ENCODE measurements at places on chromosomes 5 and 9. TPM values are rescaled to one million over a fixed set of nuclear protein-coding genes. Genes with fewer than 3 reads are reported as not detected.
A peak's percentile ranks its signal among the peaks of the same experiment; 100 is the strongest.

DNA sequence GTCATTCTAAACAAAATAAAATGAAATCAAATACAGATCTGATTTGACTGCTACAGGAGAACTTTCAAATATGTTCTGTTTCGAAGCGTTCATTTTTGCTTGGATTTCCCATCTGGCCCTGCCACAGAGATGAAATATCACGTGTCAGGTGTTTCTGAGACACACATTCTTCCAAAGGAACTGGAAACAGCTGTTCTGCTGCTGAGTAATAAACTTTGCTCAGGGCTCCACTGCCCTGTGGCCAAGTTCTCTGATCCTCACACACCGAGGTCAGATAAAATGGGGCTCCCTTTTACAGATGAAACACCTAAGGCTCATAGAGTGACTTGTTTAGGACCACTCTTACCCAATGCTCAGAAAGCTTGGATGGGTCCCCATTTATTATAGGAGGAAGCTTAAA, 42.5 kb downstream of the FRMPD1 start:
- H3K4me3 ChIP-seq: no peak overlapping the region
- H3K27ac ChIP-seq: no peak overlapping the region
- H3K4me1 ChIP-seq: no peaks in the 10 kb centered on the region
- H3K36me3 ChIP-seq: no peaks in the 10 kb centered on the region

- H3K36me3 ChIP-seq: peaks cover 2% of the 10 kb centered on the region
- H3K27ac ChIP-seq: no peak overlapping the region
- H3K4me1 ChIP-seq: no peaks in the 10 kb centered on the region
- DNase-seq: peak; percentile 48
- peaks cover 18% of the 10 kb centered on the region for H3K27me3 ChIP-seq
These were observed 36.9 kb upstream of the TTC1 start for GRCh38 chr5:159971931-159972461.

DNA sequence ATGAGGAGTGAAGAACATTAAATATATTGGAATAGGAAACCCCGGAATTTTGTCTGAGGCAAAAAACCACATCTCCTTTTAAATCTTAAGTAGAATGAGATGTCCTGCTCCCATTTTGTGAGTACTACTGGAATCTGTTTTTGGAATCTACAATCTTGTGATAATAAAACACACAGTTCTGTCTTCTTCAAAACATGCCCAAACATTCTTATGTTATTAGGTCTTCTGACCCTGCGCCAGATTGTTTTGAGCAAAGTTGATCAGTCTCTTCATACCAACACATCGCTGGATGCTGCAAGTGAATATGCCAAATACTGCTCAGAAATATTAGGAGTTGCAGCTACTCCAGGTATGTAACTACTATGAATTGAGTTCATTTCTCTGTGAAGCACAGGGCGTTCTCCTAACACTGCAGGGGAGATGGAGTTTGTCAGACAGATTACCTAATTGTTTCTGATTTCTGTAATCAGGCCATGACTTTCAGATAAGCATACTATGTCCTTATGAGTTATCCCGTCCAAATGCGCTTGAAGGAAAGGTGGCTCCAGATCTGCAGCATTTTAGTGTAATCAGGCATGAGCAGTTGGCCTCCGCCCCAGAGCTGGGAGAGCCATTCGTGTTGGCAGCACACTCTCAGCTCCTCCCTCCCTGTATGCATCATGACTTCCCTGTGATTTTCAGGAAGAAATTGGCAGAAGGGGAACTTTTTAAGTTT, 88.0 kb downstream of the NLN start:
- DNase-seq: no peak
- no peak overlapping the region for H3K27ac ChIP-seq
- no peaks in the 10 kb centered on the region for H3K4me1 ChIP-seq
- H3K36me3 ChIP-seq: peaks cover 80% of the 10 kb centered on the region
- no peaks in the 10 kb centered on the region for H3K27me3 ChIP-seq

DNA sequence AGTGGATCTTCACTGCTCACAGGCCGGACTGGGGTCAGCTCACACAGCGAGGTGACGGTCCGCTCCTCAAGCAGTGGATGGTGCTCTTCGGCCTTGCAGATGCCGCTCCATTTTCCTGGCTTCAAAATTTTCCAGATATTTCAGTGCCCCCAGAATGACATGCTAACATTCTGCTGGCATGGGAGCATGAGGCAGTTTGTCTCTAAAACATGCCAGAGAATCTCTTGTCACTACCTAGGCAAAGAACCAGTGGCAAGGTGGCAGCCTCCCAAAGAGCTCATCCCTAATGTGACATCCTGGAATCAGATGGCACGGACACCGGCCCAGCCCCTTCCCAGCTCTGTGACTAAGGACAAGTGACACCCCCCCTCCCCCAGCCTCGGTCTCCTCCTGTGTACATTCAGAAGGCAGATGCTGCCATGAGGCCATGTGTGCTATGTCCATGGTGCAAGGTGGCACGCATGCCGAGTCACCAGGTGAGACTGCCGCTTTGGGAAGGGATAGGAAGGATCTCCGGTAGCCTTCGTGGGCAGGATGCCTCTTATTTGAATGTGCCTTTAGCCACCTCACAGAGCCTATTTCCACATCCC, 2.7 kb downstream of the S1PR3 start:
- DNase-seq: no peak
- no peaks in the 10 kb centered on the region for H3K4me1 ChIP-seq
- H3K27ac ChIP-seq: no peak overlapping the region
- H3K36me3 ChIP-seq: peaks cover 5% of the 10 kb centered on the region
- no peak overlapping the region for H3K4me3 ChIP-seq

DNA sequence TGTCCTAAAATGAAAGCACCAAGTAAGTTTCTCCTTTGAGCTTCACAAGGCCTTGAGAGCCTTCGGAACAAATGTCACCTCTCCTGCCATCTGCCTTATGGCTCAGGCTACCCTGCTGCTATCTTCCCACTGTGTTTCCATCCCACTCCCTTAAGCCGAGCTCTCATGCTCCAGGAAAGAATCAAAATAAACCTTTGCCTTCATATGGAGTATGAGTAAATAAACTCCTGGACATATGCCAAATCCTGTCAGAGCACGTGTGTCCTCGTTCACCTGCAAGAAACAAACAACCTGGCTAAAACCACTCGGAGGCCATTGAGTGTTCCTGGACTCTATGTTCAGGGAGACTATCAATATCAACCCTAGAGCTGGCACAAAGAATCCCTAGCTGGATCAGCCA, 122.3 kb upstream of the CCDC112 start:
- no peaks in the 10 kb centered on the region for H3K27me3 ChIP-seq
- no peaks in the 10 kb centered on the region for H3K36me3 ChIP-seq
- no peak for DNase-seq
- no peak overlapping the region for H3K27ac ChIP-seq
- H3K4me1 ChIP-seq: peaks cover 2% of the 10 kb centered on the region

GRCh38 chr5:149581192-149581861, at the start of gene ARHGEF37:
TSS of gene ARHGEF37 (plus strand) at chr5:149581498. CDS start at chr5:149597770, 16,272 bp downstream.
- H3K27me3 ChIP-seq: peaks cover 3% of the 10 kb centered on the region
- no peaks in the 10 kb centered on the region for H3K4me1 ChIP-seq
- no peak within 1 kb of the TSS for H3K27ac ChIP-seq
- no peaks in the 10 kb centered on the region for H3K36me3 ChIP-seq
- peak; percentile 55 for DNase-seq
- peak within 1 kb of the TSS; percentile 86 for H3K4me3 ChIP-seq

DNA sequence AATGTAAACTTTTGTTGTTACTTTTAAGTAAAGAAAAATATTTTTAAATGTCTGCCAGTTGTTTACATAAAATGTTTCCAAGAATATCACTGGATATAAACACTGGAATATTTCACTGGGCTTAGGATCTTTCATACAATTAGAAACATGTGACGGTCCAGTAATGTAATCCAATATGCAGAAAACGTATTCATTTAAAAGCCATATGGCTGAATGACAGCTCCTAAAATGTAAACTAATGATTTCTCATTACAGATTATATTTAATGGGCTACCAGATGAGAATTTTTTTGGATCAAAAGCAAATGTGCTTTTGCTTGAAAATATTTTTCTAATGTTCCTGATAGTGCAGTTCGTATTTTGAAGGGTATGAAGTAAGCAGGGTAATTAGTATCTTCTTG, 124.3 kb downstream of the TTC39B start:
- no peak overlapping the region for H3K4me3 ChIP-seq
- H3K4me1 ChIP-seq: no peaks in the 10 kb centered on the region
- no peaks in the 10 kb centered on the region for H3K27me3 ChIP-seq
- peaks cover 12% of the 10 kb centered on the region for H3K36me3 ChIP-seq
- no peak overlapping the region for H3K27ac ChIP-seq

DNA sequence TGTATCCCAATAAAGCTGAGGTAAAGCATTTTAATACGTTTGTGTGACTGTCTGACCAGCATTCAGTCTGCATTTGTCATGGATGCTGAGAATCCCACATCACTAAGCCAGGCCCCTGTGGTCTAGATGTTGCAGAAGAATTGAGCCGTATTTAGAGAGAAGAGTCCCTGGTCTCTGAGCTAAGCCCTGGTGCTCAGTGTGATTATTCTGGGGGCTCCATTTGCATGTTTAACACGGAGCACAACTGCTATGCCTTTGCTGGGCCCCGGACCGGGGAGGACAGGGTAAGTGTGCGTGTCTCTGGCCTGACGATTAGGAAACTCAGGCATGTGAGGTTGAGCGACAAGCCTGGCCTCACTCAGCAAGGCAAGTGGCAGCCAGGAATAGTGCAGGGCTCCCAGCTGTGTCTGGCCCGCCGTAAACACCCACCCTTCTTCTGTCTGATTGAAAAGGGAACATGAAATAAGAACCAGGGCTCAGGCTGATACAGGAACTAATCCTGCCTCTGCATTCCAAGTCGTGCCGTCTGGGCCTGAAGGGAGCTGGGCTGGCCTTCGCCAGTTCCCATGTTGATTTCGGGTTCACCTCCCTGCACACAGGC, 22.3 kb downstream of the FAM78A start:
- no peak for DNase-seq
- no peak overlapping the region for H3K4me3 ChIP-seq
- no peak overlapping the region for H3K27ac ChIP-seq
- H3K4me1 ChIP-seq: no peaks in the 10 kb centered on the region

GRCh38 chr5:119332978-119333401, 22.8 kb upstream of the TNFAIP8 start:
- H3K4me1 ChIP-seq: no peaks in the 10 kb centered on the region
- H3K4me3 ChIP-seq: no peak overlapping the region
- no peaks in the 10 kb centered on the region for H3K27me3 ChIP-seq
- H3K27ac ChIP-seq: no peak overlapping the region
- no peak for DNase-seq

GRCh38 chr5:11719888-11720481, 184.3 kb downstream of the CTNND2 start:
- H3K4me3 ChIP-seq: no peak overlapping the region
- no peaks in the 10 kb centered on the region for H3K27me3 ChIP-seq
- H3K4me1 ChIP-seq: no peaks in the 10 kb centered on the region
- H3K36me3 ChIP-seq: no peaks in the 10 kb centered on the region
- DNase-seq: peak; percentile 75

DNA sequence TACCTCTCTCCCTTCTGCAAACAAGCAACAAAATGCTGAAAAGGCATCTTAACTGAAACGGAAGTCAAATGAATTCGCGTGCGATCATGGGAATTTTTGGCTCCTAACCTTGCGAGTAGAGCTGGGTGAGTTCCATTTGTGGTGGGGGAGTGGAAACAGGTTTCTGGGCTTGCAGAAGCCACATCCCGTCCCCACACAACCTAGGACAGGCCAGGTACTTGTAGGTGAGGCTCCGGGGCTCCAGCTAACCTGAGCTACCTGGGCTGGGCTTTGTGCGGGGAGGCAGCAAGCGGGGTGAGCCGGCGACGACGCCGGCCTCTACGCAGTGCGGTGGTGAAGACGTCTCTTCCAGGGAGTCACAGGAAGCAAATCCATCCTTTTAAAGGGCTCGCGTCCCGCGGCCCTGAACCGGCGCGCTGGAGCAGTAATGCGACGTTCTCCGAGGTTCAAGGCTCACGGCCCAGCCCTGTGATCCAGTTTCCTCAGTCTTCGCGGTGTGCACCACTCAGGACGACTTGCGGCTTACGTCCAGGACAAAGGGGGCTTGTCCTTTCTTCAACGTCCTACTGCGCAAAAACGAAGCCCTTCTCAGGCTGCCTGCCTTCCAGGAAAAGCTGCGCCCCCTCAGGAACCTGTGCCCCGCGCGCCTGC, 567 bp upstream of the SPIN1 start:
- H3K4me3 ChIP-seq: peak overlapping the region; percentile 92
- peaks cover 18% of the 10 kb centered on the region for H3K36me3 ChIP-seq
- peaks cover 10% of the 10 kb centered on the region for H3K4me1 ChIP-seq
- DNase-seq: no peak
- peak overlapping the region; percentile 50 for H3K27ac ChIP-seq

Gene IFNA2
- total RNA-seq: not detected

DNA sequence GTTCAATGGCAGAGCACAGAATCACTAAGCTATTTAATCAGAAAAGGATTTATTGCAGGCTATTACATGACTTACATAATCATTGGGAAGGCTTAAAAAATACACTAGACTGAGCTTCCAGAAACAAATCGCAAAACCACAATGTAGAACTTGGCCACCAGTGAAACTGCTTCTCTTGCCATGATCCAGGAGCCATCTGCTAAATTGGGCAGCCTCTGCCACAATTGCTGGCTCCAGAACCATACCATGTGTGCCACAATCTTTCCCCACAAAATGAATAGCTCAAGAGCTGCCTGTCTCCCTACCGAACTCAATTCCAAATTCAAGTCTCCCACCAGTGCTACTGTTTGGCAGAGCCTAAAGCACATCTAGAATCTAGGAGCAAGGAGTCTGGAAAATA, 9.8 kb upstream of the ERAP1 start:
- H3K27ac ChIP-seq: no peak overlapping the region
- H3K4me1 ChIP-seq: peaks cover 5% of the 10 kb centered on the region
- DNase-seq: no peak
- H3K4me3 ChIP-seq: no peak overlapping the region
- no peaks in the 10 kb centered on the region for H3K27me3 ChIP-seq

Gene CD74
- total RNA-seq: 19.9 TPM

DNA sequence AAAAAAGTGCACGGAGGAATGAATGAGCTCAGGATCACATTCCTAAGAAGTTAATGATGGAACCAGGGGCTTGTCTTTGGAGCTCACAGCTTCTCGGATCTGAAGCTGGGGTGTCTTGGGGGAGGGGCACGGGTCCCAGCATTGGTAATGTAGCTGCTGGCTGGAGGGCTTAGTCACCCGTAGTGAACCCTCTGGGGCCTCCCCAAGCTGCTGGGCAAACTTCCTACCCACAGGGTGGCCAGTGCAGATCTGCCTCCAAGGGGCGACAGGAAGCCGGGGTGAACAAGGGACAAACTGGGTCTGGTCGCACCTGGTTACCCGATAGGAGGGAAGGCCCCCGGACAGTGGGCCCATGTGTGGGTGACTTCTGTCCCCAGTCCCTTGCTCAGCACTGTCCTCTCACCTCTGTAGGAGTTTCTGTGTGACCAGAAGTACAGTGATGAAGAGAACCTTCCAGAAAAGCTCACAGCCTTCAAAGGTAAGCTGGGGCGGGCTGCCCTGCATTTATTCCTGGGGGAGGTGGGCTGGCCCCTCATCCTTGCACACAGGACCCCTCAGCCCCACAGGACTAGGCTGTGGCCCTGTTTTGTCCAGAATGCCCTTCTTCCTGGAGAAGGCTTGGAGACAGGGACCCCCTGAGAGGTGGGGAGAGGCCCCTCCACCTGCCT, 14.1 kb upstream of the NUP214 start:
- H3K4me3 ChIP-seq: no peak overlapping the region
- no peak overlapping the region for H3K27ac ChIP-seq
- DNase-seq: no peak

Gene SLC27A6
- total RNA-seq: 3.3 TPM

All from H9 (cell line).